Central memory CD4-positive, alpha-beta T cell (primary cell): ENCODE measurements at places on chromosomes 3 and 15.

GRCh38 chr3:55955891-55956477 lies 468.9 kb upstream of the WNT5A start:
- no peak for DNase-seq

GRCh38 chr3:190680691-190681090 lies 166.8 kb downstream of the IL1RAP start:
- DNase-seq: no peak

DNA sequence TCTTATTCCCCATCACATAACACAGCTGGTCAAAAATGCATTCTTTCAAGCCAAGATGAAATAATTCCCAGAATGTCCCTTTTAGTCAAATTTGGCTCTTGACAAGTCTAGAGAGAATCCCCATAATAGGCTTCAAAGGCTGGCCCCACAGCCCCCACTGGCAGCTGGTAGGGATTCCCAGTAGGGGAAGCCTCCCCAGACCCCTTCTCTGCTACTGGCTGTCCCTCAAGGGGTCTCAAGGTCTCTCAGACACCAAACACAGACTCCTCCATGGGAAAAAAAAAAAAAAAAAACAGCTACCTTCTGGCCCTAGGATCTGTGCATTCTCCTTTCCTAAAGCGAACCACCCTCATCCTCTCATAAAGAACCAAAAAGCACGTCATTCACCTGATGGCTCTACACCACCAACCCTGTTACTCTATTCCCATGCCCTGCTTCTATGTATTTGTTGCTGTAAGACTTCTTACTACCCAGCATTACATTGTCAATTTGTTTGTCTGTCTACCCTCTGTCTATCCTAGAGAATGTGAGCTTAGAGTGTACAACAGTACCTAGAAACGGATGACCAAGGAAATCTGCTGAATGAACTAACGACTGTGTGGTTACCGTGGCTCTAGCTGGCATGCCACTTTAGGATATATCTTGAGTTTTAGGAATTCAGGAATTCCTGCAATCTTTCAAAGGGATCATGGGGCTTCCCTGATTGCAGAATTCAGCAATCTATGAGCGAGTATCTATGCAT lies 164.1 kb upstream of the NSMCE3 start:
- DNase-seq: no peak

DNA sequence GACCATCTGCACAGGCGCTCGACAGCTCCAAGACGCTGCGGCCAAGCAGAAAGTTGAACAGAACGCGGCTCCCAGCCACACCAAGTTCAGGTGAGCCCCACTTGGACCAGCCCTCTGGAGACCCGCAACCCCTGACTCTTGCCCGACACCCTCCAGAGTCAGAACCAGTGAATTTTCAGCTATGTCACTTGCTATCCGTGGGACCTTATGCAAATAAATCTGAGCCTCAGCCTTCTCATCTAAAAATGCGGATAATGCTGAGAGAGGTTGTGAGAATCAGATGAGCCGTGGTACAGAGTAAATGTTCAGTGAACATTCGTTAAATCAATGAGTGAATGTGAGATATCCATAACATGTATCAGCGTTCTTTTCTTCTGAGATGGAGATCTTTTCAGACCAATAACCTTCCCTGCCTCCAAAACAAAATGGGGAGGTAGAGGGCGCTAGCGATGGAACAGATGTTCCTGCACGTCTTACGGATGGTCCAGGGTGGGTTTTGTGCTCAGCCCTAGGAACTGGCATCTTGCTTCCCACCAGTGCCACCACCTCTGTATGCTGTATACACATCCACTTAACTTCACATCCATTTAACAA lies 524 bp downstream of the MRPS11 start:
- no peak for DNase-seq

- DNase-seq: no peak
Observed at GRCh38 chr3:557972-558371, 361.4 kb downstream of the CHL1 start.

GRCh38 chr3:48598323-48599076 lies 3.4 kb upstream of the COL7A1 start:
- DNase-seq: no peak
